ENCODE measurements at places on chromosomes 4 and X. TPM values are rescaled to one million over a fixed set of nuclear protein-coding genes. Genes with fewer than 3 reads are reported as not detected.

- DNase-seq: no peak
Observed at GRCh38 chr4:8264106-8264505, 5.4 kb upstream of the HTRA3 start.

UCHL1 gene
- 19.3 TPM for total RNA-seq

GRCh38 chr4:97774347-97774989 lies 368.8 kb downstream of the STPG2 start:
- DNase-seq: no peak

CENPI gene
- 26.1 TPM for total RNA-seq

DNA sequence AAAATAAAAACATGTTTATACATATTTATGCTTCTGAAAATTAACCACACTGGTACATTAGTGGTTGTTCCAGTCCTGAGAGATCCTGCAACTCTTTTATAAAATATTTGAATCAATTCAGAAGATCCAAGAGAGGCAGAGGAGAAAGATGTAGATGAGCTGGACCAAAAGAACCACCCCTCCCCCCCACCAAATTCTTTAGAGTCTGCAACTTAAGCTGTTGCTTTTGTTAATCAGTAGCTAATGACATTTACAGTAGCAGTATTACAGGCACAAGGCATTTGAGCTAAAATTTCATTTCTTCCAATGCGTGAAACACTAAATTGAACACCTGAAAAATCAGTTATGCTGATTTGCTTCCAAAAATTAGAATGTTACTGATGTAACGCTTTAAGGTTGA lies 61.5 kb downstream of the PDK3 start:
- DNase-seq: no peak

DNA sequence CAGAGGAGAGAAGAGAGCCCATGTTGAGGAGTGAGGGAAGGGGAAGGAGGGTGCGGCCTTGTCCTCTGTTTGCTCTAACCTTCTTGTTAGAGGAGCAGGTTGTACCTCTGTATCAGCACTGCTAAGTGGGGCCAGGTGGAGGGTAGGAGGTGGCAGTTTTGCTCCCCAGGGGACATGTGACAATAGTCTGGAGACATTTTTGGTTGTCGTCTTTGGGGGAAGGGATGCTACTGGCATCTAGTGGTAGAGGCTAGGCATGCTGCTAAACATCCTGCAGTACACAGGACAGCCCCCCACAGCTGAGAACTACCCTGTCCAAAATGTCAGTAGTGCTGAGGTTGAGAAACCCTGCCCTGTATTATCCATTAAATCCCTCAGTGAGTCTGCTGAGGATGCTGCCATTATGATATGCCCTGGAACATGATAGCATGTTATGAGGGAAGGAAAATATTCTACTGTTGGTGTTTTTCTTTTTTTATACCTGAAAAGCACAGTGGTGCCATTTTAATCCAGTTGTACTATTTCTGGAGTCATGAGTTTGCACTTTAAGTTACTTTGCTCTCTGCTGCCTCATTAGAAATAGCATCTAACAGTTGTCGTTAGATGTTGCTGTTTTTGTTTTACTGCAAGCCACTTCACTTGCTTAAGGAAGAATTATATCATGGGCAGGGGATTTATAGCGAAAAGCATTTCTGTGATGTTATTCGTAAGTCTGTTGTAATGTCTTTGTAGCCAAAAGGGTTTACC lies 90.6 kb downstream of the LRP2BP start:
- peak; percentile 28 for DNase-seq

DNA sequence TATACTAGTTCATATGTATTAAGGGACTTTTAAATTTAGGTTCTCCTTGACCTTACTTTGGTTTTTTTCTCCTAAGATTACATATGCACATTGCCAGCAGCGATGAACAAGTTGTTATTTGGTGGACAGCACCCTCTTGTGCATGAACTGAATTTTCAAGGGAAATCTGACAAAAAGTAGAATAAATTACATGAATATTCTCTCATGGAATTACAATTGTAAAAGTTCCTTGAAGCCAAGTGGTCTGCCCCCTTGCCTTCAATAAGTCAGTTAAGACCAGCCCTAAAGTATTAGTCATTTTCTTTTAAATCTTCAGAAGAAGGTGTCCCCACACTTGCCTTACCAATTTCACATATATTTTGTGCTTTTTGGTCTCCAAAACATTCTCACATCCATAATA lies 30.7 kb upstream of the SMARCA5 start:
- peak; percentile 24 for DNase-seq

GSX2 gene
- total RNA-seq: not detected

CD38 gene
- 9.4 TPM for total RNA-seq

GRCh38 chr4:119490335-119490734 lies 138.3 kb downstream of the PDE5A start:
- DNase-seq: no peak

GRCh38 chrX:154991039-154991438 lies 31.5 kb downstream of the F8 start:
- DNase-seq: no peak

ERVMER34-1 gene
- total RNA-seq: 2.5 TPM

TMEM31 gene
- not detected for total RNA-seq

Data from Calu3 (cell line).